Renal pelvis (tissue), 12 donors: ENCODE measurements at places on chromosomes 3 and 15. TPM values are rescaled to one million over a fixed set of nuclear protein-coding genes. Genes with fewer than 3 reads are reported as not detected.

CASR gene
- 28.2 TPM for polyA plus RNA-seq

MUC4 gene
- 0.61 TPM for polyA plus RNA-seq

PLSCR5 gene
- polyA plus RNA-seq, result not detected

HRG gene
- 2.5 TPM for polyA plus RNA-seq

ITIH3 gene
- 9.5 TPM for polyA plus RNA-seq

RNU5B-1 gene
- polyA plus RNA-seq, result not detected

KLF15 gene
- 15.4 TPM for polyA plus RNA-seq

MON1A gene
- polyA plus RNA-seq, result 9.3 TPM

FBXO40 gene
- polyA plus RNA-seq, result 0.03 TPM

TIPARP gene
- polyA plus RNA-seq, result 23.1 TPM

CD276 gene
- polyA plus RNA-seq, result 175 TPM

SLC12A1 gene
- 352 TPM for polyA plus RNA-seq

ATG7 gene
- 24.0 TPM for polyA plus RNA-seq

FBXL22 gene
- 1.5 TPM for polyA plus RNA-seq

TMEM212 gene
- polyA plus RNA-seq, result 0.06 TPM

LCTL gene
- 0.51 TPM for polyA plus RNA-seq

RHOV gene
- polyA plus RNA-seq, result 2.0 TPM

VPS8 gene
- 48.2 TPM for polyA plus RNA-seq

C3orf38 gene
- polyA plus RNA-seq, result 28.2 TPM

GOLGA6B gene
- polyA plus RNA-seq, result 0.17 TPM

LIPC gene
- polyA plus RNA-seq, result 19.2 TPM

CYP1A2 gene
- polyA plus RNA-seq, result 0.21 TPM

BUB1B gene
- polyA plus RNA-seq, result 29.3 TPM

CPB1 gene
- polyA plus RNA-seq, result 0.58 TPM

GPR87 gene
- not detected for polyA plus RNA-seq
